ENCODE measurements at places on chromosomes 2 and 18.

GRCh38 chr2:148876595-148877402 lies 1.8 kb downstream of the KIF5C start:
- DNase-seq, result no peak

DNA sequence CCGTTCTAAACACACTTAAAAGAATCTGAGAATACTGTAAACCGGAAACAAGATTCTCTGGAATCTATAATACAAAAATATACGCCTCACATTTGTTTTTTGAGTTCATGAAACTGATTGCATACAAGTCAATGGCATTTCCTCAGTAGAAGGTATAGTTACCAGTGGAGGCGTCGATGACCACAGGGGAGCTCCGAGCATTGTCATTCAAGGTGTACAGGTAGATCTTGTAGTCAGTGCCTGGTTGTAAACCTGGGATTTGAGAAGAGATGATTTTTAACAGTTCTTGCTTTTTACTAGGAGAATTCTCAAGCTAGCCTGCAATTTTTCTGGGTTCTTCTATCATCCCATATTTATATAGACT lies 60.4 kb downstream of the FN1 start:
- no peak for DNase-seq

DNA sequence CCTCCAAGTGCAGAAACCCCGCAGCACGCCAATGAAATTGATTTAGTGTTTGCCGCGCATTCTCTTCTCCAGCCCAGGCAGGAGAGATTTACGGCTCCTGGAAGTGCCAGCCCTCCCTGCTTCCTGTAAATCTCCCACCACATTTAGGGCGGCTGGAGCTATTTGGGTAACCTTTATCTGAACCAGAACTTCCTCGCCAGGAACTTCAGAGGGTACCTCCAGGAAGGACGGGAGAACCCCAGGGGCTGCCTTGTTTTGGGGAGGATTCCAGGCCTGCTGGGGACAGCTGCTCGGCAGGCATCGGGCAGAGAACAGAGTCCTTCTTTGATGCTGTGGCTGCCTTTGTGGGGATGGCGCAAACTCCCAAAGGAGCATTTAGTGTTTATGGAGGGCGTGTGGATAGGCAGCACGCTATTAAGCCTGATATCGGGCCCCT lies 122.0 kb upstream of the MYCN start:
- no peak for DNase-seq

GRCh38 chr2:121075641-121076497 lies 209.1 kb downstream of the TFCP2L1 start:
- DNase-seq, result no peak

- peak; percentile 60 for DNase-seq
Measured at GRCh38 chr2:39437522-39438296, 624 bp upstream of the MAP4K3 start.
